Amygdala (tissue), 56 donors: ENCODE measurements at places on chromosomes 16 and 17.

GRCh38 chr17:72390675-72391508 lies 270.1 kb downstream of the SOX9 start:
- no peak for DNase-seq

DNA sequence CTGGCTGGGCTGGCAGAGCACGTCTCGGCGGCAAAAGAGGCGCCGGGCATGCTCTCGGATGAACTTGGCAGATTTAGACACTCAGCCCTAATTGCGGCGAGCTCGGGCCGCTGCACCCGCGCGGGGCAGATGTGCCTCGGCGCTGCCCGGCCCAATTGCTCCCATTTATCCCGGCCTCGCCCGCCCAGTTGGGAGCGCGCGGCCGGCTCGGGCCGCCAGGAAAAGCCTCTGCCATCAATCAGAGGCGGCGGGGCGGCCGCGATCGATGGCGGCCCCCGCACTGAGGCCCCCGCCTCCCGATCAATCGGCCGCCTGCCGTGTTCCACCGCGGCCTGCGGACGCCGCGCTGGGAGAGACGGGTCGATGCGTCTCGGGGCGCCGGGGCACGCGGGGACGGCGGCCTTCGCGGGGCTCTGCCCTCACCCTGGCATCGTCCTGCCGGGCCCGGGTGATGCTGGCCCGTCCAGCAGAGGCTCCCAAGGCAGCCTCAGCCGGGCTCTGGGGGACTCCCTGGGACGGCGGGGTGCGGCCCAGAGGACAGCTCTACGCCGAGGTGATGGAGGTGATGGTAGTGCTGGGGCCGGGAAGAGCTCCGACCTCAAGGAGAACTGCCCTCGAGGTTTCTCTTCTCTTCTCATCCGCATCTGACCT lies 200.9 kb upstream of the N4BP1 start:
- no peak for DNase-seq

- no peak for DNase-seq
These were observed 197.5 kb downstream of the FTO start for GRCh38 chr16:53901408-53901807.

GRCh38 chr16:14334366-14335080 lies 263.4 kb downstream of the MRTFB start:
- no peak for DNase-seq
